Large intestine (tissue), 12 donors: ENCODE measurements at places on chromosomes 5 and 9. TPM values are rescaled to one million over a fixed set of nuclear protein-coding genes. Genes with fewer than 3 reads are reported as not detected.

- H3K27me3 ChIP-seq = no peaks in the 10 kb centered on the region
- H3K27ac ChIP-seq = no peak overlapping the region
- no peak overlapping the region for H3K4me3 ChIP-seq
- H3K4me1 ChIP-seq = peaks cover 7% of the 10 kb centered on the region
- peaks cover 11% of the 10 kb centered on the region for H3K36me3 ChIP-seq
- DNase-seq = no peak
Observed at GRCh38 chr5:132222649-132223038, 5.0 kb downstream of the P4HA2 start.

DNA sequence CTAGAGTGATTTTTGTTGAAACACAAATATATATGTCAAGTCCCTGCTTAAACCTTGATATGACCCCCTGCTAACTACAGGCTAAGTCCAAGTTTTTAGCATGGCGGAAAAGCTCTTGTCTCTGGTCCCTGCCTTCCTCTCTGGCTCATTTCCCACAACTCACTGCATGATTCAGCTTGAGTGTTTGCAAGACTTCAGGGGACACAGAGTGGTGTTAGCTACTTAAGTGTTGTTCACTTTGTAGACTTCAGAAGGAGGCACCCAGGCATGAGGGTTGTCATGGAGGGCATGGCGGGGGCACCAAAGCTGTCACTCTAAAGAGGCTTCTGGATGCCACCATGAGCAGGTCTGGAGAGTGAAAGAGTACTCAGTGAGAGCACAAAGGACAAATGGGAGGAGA, 362.4 kb upstream of the ACTBL2 start:
- no peak overlapping the region for H3K27ac ChIP-seq
- no peaks in the 10 kb centered on the region for H3K4me1 ChIP-seq
- DNase-seq = no peak

The BARHL1 gene
- 0.01 TPM for polyA plus RNA-seq

The CCDC171 gene
- polyA plus RNA-seq = 3.7 TPM

The GABRP gene
- polyA plus RNA-seq = 0.13 TPM

The PITX1 gene
- 19.6 TPM for polyA plus RNA-seq

DNA sequence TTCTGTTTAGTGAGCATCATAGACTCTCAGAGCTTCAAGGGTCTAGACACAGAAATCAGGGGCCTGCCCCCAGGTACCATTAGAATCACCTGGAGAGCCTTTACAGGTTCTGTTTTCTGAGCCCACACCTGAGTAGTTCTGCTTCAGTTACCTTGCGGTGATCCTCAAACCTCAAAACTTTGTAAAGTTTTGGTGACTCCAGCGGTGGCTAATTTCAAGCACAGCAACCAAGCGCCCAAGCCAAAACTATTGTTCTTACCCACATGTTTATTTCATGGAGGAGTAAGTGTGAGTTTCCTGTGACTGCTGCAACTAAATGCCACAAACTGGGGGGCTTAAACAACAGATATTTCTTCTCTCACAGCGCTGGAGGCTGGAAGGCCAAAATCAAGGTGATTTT, 108.9 kb downstream of the FOXD1 start:
- peaks cover 44% of the 10 kb centered on the region for H3K27me3 ChIP-seq
- H3K27ac ChIP-seq = no peak overlapping the region
- no peak overlapping the region for H3K4me3 ChIP-seq
- DNase-seq = no peak
- H3K4me1 ChIP-seq = no peaks in the 10 kb centered on the region

GRCh38 chr5:96054311-96055030, 92.8 kb upstream of the ELL2 start:
- H3K4me1 ChIP-seq = no peaks in the 10 kb centered on the region
- no peaks in the 10 kb centered on the region for H3K27me3 ChIP-seq
- no peaks in the 10 kb centered on the region for H3K36me3 ChIP-seq
- no peak overlapping the region for H3K4me3 ChIP-seq

The TNFAIP8 gene
- polyA plus RNA-seq = 17.1 TPM
